ENCODE measurements at places on chromosomes 6 and 20. TPM values are rescaled to one million over a fixed set of nuclear protein-coding genes. Genes with fewer than 3 reads are reported as not detected.

- no peak for ATAC-seq
Measured at GRCh38 chr6:20279608-20280287, 67.5 kb upstream of the MBOAT1 start.

- ATAC-seq, result no peak
Measured at GRCh38 chr6:71106276-71106675, 149.4 kb upstream of the B3GAT2 start.

GRCh38 chr6:32669893-32670292 is 3.4 kb upstream of the HLA-DQB1 start:
- no peak for ATAC-seq

DNA sequence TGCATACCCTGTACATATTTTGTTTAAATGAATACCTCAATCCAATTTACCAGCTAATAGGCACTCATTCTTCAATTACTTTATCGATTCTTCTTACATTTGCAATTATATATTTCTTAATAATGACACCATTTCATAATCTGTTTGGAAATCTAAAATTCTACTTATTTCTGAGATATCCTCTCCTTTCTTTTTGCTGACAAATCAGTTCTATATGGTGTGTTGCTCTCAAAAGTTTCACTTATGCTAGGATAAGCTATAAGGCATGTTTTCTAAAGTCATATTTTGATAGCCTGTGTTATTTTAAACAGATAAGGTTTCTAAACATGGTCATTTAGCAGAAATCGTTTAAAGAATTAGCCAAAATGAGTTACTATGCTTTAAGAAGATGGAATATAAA is 140.6 kb upstream of the GJE1 start:
- ATAC-seq, result no peak

- ATAC-seq, result no peak
Measured at GRCh38 chr6:89475634-89476033, 42.7 kb downstream of the ANKRD6 start.

DNA sequence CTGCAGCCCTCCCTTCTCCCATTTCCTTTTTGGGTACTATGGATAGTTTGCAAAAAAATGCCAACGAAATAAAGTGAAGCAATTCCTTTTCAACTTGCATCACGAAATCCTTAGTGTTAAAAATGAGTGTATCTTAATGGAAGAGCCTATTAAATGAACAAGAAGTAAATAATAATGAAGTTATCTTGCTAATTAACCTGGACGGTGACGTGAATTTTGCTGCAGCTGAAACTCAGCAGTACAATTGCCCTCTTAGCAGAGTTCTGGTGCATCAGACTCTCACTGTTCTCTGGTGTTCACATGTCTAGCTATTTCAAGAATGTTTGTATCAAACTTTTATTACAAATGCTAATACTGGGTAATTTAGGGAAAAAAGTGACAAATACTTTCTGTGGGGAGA is 119.7 kb upstream of the HDAC2 start:
- no peak for ATAC-seq

GRCh38 chr6:157711060-157711459 is 112.0 kb upstream of the SNX9 start:
- no peak for ATAC-seq

DNA sequence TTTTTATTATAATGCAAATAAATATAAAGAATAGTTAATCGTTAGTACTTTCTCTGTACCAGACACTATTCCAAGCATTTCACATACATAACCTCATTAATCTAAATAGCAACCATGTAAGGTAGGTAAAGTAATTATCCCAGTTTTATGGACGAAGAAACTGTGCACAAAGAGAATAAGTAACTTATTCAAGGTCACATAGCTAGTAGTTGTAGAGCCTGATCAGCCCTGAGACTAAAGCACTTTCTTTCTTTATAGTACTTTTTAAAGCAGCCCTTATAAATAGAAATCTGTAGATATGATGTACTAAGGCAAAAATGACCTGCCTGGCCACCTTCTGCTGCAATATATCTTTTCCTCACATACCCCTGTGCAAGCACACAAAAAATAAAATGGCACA is 104.8 kb downstream of the MYO6 start:
- no peak for ATAC-seq

DNA sequence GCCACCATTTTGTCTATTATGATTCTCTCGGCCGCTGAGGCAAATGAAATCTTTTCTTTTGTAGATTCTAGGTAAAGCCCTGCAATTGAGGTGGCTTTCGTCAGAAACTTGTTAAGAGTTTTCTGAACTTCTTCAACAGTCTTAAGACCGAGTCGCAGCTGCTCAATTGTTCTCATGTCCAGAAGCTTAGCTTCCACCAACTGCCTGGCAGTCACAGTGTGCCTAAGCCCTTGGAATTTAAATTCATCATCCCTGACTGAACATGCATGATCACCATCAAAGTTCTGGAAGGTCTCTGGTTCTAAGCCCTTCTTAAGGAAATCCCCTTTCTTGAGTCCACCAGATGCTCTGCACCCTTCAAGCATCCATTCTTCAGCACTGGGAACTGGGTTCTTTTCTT is 25.7 kb downstream of the DST start:
- no peak for ATAC-seq

RAET1G gene
- total RNA-seq, result not detected

ZNF76 gene
- 42.8 TPM for total RNA-seq

- ATAC-seq, result no peak
Measured at GRCh38 chr20:62997417-62998035, 9.2 kb downstream of the BHLHE23 start.

- ATAC-seq, result no peak
Measured at GRCh38 chr20:61584851-61585250, 332.8 kb downstream of the CDH4 start.

GRCh38 chr6:49423817-49424216 is 39.2 kb downstream of the MMUT start:
- no peak for ATAC-seq

- ATAC-seq, result no peak
Measured at GRCh38 chr6:125188037-125188436, 34.5 kb downstream of the TPD52L1 start.

GRCh38 chr20:56566621-56567020 is 33.6 kb downstream of the FAM209B start:
- ATAC-seq, result no peak

DNA sequence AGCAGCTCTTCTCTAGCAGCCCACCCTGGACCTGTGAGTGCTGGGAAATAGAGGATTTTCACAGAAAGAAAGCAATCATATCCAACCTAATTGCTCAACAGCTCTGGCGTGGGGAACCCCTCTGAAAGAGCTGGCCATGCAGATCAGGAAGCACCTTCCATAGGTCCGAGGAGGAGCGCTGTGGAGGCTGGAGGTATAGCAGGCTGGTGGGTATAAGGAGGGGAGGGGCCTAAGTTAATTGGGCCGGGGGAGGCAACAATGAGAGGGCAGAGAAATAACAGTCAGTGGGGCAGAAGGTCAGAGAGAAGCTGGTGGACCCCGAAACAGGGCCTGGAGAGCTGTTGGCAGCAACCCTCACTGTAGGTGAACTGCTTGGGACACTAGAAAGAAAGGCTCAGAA is 40.8 kb downstream of the SNRNP48 start:
- no peak for ATAC-seq

DNA sequence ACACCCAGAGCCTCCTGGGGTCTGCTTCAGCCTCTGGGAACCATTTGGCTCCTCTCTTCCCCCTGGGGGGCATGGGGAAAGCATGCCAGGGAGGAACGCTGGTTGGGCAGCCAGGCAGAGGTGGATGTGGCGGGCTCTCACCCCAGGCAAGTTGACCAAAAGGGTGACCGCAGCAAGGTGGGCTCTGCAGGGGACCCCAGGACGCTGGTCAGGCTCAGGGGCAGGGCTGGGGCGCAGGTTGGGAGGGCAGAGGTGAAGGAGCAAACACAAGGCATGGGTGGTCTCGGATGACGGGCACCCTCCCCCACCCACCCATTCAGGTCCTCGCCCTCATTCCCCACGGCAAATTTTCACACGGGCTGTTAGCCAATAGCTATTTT is 30.2 kb upstream of the MRGBP start:
- ATAC-seq, result no peak

GMDS gene
- 7.6 TPM for total RNA-seq

DNA sequence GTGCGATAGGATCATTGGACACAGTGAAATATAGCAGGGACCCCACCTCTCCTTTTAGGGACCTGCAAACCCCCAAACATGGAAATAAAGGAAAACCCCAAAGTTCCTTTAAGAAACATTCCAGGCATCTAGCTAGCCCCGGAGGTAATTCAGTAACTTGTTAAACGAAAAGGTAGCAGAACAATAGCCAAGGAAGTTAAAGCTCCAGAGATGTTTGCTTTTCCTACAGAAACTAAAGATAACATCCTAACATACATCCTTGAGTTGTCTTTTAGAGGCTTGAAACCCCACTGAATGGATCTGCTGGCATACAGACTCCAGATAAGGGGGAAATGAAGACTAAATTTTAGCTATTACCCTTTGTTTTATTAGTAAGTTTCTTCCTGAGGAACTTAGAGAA is 51.0 kb downstream of the FAM184A start:
- no peak for ATAC-seq

IRF4 gene
- total RNA-seq, result 7.4 TPM

TMEM200A gene
- total RNA-seq, result 0.46 TPM

DLK2 gene
- total RNA-seq, result not detected

DNA sequence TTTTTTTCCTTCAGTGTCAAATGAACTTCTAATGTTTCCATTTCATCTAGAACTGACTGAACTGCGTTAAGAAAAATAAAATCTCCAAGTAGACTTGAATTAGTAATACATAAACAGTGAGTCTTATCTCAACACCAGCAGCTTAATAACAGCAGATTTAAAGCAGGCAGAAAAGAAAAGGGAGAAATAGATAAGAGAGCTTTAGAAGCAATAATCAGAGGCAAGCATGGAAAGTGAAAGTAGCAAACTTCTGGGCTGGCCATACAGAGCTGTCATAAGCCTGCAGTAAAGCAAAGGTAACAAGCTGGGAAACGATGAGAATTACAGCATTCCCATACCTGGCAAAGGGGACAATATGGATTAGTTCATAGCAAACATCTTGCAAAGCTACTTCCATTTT is 16.9 kb upstream of the ANGPT4 start:
- ATAC-seq, result no peak

GRCh38 chr6:44851176-44851575 is 463.7 kb downstream of the CDC5L start:
- peak; percentile 70 for ATAC-seq

GRCh38 chr20:62662422-62662821 is 20.1 kb downstream of the SLCO4A1 start:
- peak; percentile 23 for ATAC-seq

- no peak for ATAC-seq
Measured at GRCh38 chr6:14762077-14762476, 483.8 kb upstream of the JARID2 start.

CRISP2 gene
- total RNA-seq, result not detected

Measured in gastroesophageal sphincter (tissue), 4 donors.